ENCODE measurements at places on chromosomes 11 and 22.

DNA sequence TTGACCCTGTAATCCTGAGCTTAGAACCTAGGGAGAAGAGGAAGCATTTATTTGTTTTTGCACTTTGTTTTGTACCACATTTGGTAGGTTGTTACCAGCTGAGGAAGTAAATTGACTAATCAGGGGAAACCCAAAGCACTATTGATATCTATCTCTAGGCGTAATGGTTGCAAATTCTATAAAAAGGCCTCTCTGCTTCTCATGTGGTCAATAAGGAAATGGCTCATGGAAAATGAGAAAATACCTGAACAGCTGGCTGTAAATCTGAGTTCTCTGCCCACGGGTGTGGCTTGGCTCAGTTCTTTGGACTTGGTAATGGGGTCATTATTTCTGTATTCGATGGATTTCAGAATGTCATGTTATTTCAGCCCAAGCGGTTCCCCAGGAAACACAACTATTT lies 42.4 kb downstream of the BARX2 start:
- DNase-seq: no peak

GRCh38 chr22:22812031-22812905 lies 75.3 kb upstream of the IGLL5 start:
- DNase-seq: no peak

- DNase-seq: no peak
Measured at GRCh38 chr11:13902523-13902922, 60.0 kb upstream of the SPON1 start.

DNA sequence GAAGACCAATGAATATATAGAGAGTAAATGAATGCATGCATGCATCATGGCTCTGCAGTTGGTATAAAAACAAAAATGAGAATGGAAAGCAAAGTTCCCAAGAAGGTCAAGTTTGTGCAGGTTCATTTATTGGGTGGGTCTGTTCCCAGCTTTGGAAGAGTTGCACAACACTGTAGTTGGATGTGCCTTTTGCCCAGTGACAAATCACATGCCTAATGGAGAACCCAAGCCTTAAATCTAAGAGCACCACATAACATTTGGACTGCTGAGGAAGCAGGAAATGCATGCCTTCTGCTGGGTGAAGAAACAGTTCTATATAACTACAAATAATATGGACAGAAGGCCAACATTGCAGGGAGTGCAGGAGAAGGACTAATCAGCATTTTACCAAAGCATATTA lies 30.6 kb downstream of the PRCP start:
- DNase-seq: no peak

GRCh38 chr11:105074166-105074530 lies 29.0 kb upstream of the CARD16 start:
- DNase-seq: no peak

GRCh38 chr11:45141631-45142030 lies 4.8 kb upstream of the PRDM11 start:
- DNase-seq: no peak

- DNase-seq: no peak
Measured at GRCh38 chr11:20844630-20845029, 175.2 kb downstream of the NELL1 start.

- peak; percentile 57 for DNase-seq
Measured at GRCh38 chr11:85823816-85824215, 12.9 kb upstream of the SYTL2 start.

- no peak for DNase-seq
Measured at GRCh38 chr22:25091458-25091857, 108.2 kb upstream of the CRYBB3 start.

GRCh38 chr11:126601550-126602215 lies 246.2 kb downstream of the ST3GAL4 start:
- DNase-seq: no peak

DNA sequence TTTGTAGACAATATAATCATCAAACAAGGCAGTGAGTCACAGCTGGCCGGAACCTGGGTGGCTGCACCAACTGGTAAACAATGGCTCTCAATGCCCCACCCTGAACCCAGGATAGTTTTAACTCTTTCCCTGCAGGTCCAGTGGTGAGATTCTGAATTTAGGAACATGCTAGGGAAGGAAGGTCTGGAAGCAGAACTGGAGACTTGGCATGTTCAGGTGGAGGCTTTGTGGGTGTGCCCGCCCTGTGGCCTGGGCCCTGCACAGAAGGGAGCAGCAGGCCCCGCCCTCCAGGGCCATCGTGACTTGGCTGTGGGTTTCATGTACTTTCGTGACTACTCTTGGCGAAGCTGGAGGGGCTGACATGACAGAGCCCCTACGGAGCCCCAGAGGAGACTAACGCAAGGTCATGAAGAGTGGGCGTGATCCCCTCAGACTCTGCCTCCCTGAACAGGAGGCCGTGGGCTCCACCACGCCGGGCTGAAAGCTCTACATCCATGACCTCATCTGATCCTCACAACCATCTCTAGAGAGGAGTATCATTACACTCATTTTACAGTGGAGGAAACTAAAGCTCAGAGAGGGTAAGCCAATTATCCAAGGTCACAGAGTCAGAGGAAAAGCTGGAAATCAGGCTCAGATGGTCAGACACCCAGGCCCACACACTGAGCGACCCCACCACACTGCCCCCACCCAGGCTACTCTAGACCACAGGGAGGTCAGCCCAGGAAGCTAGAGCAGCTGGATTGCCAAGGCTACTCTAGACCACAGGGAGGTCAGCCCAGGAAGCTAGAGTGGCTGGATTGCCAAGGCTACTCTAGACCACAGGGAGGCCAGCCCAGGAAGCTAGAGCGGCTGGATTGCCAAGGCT lies 27.3 kb downstream of the MAFF start:
- no peak for DNase-seq

- DNase-seq: no peak
Measured at GRCh38 chr22:23415490-23415851, 164.6 kb downstream of the IGLL1 start.

DNA sequence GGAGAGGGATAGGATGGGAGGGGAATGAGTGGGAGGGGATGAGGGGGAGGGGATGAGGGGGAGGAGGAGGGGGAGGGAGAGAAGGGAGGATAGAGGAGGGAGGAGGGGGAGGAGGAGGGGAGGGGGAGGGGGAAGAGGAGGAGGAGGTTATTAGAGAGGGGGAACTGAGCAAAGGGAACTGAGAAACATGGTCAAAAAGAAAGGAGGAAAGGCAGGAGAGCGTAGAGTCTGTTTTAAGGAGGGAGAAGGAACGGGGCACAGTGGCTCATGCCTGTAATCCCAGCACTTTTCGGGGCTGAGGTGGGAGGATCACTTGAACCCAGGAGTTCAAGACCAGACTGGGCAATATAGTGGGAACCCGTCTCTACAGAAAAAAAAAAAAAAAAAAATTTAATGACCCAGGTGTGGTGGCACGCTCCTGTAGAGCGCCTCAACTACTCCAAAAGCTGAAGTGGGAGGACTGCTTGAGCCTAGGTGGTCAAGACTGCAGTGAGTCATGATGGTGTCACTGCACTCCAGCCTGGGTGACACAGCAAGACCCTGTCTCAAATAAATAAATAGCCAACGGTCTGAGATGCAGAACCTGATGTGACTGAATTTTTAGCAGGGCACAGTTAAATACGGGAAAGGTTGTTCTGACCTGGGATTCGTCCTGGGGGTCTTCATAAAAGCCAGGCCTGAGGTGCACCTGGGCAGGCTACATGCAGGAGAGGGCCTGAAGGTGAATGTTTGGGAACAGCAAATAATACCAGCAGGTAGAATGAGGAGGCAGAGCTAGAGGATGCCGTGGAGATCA lies 4.0 kb downstream of the B3GNT6 start:
- no peak for DNase-seq

DNA sequence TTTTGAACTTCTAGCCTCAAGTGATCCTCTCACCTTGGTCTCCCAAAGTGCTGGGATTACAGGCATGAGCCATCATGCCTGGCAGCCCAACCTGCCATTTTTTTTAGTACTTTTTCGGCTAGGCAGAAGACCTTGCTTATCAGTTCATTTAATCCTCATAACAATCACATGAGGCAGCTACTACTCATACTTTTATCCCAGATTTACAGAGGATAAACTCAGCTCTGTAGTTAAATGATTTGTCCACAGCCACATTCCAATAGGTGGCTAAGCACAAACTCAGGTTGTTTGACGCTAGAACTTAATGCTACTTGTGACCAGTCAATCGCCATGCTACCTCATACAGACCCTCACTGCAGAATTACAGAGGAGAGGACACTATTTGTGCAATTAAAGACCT lies 28.1 kb downstream of the SBF2 start:
- no peak for DNase-seq

DNA sequence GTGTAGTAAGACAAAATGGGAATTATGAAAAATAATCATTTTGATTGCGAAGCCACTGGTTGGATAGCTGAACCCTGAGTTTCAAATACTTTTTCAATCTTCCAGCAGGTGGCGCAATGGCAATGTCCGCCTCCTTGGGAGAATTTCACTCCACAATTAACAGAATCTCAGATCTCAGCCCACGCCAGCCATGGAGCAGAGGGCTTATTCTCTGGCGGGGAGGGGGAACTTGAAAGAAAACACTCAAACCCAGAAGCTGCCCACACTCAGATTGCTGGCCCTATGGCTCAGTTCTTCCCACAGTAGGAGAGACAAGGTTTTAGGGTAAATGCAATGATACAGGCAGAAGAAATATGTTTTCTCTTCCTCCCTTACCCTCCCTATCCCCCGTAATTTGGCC lies 38.7 kb upstream of the RCN1 start:
- DNase-seq: peak; percentile 62

- DNase-seq: no peak
Measured at GRCh38 chr11:62433904-62434276, 15.1 kb downstream of the SCGB1A1 start.

All from stimulated activated CD4-positive, alpha-beta T cell treated with anti-CD3 and anti-CD28 coated beads, Interleukin-4, amount 100 ng/mL, for 24 hours (primary cell).